ENCODE measurements at places on chromosomes 1 and 21.
A peak's percentile ranks its signal among the peaks of the same experiment; 100 is the strongest.

GRCh38 chr21:41755258-41755933 lies 11.5 kb downstream of the RIPK4 start:
- DNase-seq = no peak

DNA sequence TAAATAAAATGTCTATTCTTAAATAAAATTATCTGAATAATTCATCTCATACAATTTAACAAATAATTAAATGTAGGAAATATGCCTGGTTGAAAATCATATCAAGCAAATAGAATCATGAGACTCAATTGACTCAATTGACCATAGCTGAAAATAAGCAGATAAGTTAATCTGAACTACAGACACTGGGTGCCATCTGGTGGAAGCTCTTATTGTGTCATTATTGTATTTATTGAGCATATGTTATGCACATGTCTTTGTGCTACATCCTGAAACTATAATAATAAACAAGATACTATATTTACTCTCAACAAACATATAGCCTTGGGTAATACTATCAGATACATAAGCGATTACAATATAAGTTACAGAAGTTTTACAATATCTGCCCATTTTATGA lies 41.0 kb downstream of the BRINP3 start:
- DNase-seq = no peak

- DNase-seq = no peak
These were observed 56.7 kb upstream of the PALMD start for GRCh38 chr1:99589186-99589636.

DNA sequence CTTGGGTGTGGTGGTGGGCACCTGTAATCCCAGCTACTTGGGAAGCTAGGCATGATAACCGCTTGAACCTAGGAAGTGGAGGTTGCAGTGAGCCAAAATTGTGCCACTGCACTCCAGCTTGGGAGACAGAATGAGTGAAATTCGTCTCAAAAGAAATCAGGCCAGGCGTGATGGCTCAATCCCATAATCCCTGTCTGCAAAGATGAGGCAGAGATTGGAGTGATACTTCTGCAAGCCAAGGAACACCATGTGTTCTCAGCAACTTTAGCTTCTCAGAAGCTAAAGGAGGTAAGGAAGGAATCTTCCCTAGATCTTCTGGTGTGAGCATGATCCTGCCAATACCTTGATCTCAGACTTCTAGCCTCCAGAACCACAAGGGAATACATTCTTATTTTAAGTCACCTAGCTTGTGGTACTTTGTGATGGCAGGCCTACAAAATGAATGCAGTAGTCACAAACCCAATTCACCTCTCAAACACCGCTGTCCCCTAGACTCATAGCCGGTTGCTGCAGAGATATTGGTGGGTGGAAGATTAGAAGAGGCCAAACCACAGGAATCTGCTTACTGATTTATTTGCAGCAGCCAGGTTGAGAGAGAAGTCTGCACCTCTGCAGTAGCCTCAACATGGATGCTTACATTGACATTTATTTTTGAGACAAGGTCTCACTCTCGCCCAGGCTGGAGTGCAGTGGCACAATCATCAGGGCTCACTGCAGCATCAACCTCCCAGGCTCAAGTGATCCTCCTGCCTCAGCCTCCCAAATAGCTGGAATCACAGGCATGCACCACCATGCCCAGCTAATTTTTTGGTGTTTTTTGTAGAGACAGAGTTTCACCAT lies 18.6 kb downstream of the L1TD1 start:
- DNase-seq = no peak

DNA sequence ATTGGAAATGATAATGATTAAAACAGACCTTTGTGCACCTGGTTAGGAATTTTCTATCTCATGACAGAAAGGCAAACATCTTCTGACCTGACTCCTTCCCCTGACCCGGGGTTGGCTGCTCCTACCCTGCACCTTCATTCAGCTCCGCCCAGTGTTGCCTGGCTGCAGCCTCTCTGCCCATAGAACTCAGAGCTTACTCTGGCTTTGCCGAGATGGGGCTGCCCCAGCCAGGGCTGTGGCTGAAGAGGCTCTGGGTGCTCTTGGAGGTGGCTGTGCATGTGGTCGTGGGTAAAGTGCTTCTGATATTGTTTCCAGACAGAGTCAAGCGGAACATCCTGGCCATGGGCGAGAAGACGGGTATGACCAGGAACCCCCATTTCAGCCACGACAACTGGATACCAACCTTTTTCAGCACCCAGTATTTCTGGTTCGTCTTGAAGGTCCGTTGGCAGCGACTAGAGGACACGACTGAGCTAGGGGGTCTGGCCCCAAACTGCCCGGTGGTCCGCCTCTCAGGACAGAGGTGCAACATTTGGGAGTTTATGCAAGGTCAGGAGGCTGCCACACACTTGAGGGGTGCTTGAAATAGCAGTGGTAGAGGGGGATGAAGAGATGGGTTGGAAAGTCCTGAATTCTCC lies at the start of gene DIO1:
Gene DIO1, plus strand, starts transcription at position 189 of the 638 bp plus-strand sequence. Its CDS starts 24 bp downstream, at position 213.
- no peak for DNase-seq

- no peak for DNase-seq
These were observed 58.8 kb downstream of the TOMM20 start for GRCh38 chr1:235069577-235070563.

GRCh38 chr1:185775501-185775900 lies 41.3 kb downstream of the HMCN1 start:
- DNase-seq = no peak

DNA sequence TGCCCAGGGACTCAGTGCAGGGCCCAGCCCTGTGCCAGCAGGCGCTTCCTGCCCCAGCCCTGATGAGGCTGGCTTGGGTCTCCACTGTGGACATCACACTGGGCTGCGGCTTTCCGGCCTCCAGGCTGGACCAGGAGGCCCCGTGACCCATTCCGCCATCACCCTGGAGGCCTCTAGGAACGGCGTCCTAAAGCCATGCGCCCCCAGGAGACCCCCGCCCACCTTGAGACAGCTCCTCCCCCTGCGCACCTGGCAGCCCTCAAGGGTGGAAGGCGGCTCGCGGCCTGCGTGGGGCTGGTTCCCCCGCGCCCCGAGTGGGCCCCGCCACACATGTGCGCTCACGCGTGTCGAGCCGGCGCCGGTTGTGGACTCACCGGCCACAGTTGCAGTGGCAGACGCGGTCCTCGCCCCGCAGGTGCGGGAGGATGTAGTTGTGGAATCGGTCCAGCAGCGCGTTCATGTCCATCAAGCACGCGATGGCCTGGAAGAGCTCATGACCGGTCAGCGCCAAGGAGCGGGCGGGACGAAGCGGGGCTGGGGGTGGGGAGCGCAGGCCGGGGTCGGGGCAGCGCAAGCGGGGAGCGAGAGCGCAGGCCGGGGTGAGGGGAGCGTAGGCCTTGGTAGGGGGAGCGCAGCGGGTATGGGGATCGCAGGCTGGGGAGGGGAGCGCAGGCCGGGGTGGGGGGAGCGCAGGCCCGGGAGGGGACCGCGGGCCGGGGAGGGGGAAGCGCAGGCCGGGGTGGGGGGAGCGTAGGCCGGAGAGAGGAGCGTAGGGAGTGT lies 924 bp downstream of the TMEM240 start:
- no peak for DNase-seq

DNA sequence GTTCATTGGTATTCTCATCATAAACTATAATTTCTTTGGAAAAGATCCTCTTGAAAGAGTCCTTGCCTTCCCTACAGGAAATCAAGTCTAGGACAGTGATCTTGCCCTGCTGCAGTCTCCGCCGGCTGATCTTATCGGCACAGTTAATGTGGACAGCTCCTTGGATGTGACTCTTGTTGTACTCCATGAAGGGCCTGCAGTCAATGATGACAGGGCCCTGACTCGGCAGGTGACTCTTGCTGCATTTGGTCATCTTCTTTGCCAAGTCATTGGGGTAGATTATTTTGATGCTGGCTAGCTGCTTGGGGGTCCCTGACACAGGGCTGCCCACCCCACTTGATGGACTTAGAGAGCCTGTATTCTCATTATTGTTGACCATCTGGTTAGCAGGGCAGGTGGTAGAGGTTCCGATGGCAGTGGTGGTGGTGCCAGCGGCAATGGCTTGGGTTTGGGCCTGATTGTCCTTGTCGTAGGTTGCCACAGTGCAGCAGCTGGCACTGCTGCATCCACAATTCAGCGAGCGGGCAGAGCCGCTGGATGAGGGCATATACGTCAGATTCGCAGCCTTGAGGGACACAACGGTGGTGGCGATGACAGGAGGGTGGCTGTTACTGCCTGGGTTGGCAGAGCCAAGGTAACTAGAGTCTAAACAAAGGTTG lies 2.7 kb downstream of the DUSP10 start:
- DNase-seq = no peak

DNA sequence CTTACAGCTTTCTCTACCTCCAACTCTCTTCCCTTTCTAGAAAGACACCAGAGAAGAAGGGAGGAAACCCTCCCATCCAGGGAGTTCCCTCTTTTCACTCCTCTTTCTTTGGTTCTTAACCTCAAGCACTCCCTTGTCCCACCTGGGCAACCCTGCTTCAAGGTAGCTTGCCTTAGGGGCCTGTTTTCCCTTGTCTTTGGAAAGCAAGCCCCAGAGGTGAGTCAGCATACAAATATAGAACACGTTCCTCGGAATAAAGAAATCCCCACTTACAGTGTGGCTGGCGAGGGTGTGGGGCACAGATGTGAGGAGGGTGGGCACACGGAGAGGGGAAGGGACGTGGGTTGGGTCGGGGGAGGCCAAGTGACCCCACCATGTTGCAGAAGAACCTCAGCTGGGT lies 26.1 kb upstream of the KCNE2 start:
- DNase-seq = no peak

DNA sequence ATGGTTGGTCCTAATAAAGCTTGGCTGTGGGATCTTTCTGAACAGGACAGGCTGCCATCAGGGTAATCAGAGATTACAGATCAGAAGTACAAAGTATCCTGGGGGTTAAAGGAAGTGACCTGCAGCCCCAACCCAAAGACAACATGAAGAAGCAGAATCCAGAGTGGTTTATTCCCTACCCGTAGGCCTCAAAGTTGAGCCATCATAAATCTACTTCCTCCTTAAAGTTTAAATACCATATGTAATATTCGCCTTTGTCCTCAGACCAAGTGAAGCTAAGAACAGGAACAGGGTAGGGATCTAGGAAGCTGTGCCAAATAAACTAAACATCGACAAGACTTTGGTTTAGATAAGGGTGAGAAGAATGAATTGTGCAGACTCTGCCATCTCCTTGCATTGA lies 15.9 kb upstream of the DHX9 start:
- DNase-seq = no peak

- DNase-seq = no peak
These were observed 94.6 kb upstream of the ARHGEF16 start for GRCh38 chr1:3359756-3360440.

GRCh38 chr1:174090471-174090870 lies 68.3 kb upstream of the RC3H1 start:
- no peak for DNase-seq

DNA sequence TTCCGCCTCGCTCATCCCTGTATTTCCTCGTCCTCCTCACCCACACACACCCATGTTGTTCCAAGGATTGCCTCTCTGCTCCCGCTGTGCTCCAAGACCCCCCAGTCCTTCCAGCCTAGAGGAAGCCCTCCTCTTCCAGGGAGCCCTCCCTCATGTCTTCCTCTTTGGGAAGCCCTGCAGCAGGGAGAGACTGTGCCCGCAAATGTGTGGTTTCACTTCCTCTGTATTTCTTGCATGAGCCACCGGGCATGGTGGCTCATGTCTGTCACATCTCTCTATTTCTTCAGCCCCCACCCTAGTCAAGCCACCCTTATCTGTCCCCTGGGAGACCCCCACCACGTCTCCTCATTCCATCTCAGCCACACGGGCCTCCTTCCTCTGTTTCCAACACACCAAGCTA lies 57.5 kb upstream of the PAX7 start:
- DNase-seq = no peak

DNA sequence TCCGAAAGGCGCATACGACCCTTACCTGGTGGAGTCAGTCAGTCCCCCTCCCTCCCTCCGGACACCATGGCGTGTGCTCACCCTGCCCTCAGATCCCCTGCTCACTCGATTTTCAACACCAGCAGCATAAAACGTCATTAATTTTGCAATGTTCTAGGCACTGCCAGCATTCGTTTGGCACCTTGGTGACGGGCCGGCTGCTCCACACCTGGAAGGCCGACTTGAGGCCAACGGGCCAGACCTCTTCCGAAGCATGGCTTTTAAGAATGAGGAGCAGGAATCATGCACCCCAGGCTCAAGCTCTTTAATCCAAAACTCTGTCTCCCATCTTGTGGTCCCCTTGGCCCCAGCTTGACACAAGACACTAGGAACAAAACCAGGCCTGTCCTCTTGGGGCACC lies 33.1 kb downstream of the NPHP4 start:
- DNase-seq = no peak

DNA sequence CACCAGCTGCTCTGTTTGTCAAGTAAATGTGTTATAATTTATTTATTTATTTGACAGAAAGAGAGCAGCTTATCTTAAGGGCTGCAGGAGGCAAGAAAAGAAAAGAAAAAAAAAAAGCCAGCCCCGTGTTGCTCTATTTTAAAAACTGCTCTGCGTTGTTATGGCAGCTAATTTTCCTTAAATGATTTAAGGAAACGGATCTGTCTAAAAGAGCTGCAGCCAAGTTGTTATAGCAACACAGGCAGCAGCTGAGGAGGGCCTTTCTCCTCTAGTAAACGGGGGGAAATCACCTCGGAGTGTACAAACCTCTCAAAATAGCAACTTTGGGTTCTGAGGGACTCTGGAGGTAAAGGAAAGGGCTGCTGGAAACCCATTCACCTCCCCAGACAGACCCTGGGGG lies 149.2 kb downstream of the BEND5 start:
- DNase-seq = no peak

DNA sequence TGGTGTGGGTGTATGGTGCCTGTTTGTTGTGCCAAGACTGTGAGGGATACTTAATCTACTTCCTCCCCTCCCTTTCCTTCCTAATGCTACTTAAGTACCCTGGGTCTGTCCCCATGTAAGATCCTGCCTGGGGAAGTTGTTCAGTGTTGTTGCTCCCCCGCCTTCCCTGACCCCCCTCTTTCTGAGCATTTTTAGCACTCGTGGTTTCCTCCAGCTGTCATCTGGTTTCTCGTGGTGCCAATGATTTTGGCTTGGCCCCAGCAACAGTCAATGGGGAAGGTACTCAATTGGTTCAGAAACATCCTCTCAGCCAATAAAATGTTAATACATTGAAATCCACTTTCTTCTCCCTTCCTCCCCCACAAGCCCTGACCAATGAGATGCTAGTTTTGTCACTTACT lies 8.0 kb upstream of the B4GALT3 start:
- DNase-seq = peak; percentile 43

DNA sequence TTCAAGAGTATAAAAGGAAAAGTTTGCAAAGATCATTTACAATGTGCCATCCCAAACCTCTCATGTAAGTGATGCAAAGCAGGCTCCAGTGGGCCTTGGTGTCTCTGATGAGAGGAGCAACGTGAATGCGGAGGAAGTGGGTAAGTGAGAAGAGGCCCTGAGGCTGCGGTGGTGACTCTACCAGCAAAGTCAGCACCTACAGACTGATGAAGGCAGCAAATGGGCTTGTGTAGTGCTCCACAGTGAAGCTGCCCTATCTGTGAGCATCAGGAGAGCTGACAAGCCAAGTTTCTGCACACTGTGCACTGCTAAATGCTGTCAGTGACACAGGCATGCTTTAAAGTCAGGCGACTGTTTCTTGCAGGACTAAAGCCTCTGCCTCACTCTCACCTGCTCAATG lies 15.6 kb upstream of the RAP1A start:
- peak; percentile 61 for DNase-seq

DNA sequence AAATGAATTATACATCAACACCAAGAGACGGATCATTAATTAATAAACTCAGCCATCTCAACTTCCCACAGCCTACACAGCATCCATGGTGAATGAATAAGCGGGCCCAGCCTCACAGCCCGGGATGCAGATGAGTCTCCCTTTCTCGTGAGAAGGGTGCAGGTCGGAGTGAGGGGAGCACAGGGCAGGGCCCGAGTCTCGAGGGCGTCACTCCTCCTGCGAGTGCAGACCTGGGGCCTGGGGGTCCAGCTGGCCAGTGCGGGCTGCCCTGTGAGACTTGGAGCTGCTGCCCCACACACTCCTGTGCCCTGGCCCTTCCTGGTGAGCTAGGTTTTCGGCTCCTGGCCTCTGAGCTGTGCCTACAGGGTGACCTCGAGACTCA lies 74.7 kb downstream of the AJAP1 start:
- DNase-seq = no peak
